ENCODE measurements at places on chromosomes 7 and 10.

- no peak for DNase-seq
Measured at GRCh38 chr10:122664501-122664900, 35.1 kb downstream of the C10orf120 start.

GRCh38 chr7:43520201-43520600, 62.7 kb upstream of the STK17A start:
- no peak for DNase-seq

DNA sequence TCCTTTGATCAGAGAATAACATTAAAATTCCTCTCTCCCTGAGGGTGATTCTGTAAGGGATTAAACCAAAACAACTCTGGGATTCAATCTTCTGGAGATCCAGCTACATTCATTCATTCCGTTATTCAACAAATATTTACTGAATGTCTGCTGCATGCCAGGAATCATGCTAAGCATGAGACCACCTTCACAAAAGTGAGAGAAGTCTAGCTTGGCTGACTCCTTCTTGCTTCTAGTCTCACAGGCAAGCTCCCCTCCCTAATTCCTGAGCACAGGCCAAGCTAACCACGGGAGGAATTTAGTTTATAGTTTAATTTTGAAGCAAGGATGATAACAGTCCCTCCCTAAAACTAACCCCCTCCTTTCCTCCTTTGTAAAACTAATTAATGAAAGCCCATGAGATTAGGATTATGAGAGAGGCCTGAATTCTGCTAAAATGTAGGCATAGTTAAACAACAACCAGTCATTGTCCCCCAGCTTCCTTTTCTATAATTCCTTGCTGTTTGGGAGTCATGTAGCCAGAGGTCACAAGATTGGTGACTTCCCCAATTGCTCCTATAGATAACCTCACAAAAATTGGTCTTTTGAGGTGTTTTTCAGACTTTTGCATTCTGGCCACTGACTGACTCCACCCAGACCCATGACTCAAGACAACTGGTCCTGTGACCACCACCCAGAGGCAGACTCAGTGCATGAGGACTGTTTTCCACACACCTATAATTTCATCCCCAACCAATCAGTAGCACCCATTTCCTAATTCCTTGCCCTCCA, 113.5 kb downstream of the ITGB8 start:
- no peak for DNase-seq

- no peak for DNase-seq
Measured at GRCh38 chr10:132897516-132898381, 44.6 kb downstream of the CFAP46 start.

GRCh38 chr7:21076574-21076973, 289.9 kb upstream of the SP8 start:
- DNase-seq: no peak

DNA sequence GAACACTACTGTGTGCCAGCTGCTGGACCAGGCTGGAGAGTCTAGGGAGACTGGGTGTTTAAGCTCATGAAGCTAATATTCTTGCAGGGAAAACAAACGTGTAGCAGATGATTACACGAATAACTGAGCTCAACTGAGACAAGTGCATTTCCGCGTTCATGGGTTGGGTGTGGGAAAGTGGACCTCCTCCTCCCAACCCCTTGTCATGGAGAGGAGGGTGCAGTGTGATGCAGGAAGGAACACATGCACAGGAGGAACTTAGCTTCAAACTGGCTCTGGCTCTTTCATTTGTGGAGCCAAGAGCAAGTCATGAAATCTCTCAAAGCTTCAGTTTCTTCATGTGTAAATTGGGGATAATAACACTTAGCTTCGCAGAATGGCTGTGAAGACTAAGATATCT, 204.3 kb downstream of the ARHGAP12 start:
- DNase-seq: no peak

DNA sequence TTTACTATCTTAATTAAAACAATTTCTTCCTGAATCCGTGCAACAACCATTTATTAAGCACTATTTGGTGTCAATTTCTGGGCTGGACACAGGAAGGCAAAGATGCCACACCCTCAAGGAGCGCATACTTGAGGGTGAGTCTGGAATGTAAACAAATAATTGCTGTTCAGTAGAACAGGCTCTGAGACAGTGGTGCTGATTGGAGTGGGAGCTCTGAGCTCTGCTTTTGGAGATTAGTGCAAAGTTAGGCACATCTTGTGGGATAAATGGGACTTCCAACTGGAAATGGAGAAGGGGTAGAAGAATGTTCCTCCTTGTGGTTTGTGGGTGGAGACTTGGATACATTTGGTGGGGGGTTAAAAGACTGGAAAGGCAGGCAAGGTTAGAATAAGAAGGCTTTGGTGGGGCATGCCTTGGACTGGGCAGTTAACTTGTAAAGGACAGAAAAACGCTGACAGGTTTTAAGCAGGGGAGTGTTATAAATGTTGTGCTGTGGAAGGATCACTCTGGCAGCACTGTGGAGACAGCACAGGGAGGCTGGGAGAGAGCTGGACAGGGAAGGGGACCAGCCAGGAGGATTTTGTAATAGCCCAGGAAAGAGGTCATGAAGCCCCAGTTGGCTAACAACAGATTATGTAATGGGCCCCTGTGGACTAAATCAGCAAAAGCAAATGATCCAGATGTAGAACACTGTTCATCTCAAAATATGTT, 80.7 kb downstream of the ZNF365 start:
- DNase-seq: no peak

DNA sequence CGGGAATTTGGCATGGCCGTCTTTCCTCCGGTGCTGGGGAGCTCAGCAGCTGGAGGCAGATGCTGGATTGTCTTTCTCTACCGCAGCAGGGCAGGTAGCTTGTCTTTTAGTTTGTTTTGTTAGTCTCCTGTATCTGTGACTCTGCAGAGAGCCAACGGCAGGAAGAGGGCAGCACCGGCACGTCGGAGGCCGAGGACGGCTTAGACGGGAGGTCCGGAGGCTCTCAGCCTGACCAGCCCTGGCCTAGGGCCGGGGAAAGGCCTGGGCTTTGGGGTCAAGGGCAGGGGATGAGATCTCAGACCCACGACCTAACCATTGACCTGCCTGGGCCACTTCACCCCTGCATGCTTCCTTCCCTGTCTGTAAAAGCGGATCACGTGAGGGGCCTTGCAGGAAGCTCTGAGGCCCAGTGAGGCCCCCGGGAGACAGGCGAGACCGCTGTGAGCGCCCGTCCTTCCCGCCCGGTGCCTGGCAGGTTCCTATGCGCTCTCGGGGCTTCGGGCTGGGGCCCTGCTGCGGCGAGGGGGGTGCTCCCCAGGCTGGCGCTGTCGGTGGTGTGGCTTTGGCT, 72.7 kb downstream of the LHPP start:
- no peak for DNase-seq

GRCh38 chr7:135414850-135415439, 95.0 kb downstream of the CNOT4 start:
- no peak for DNase-seq

DNA sequence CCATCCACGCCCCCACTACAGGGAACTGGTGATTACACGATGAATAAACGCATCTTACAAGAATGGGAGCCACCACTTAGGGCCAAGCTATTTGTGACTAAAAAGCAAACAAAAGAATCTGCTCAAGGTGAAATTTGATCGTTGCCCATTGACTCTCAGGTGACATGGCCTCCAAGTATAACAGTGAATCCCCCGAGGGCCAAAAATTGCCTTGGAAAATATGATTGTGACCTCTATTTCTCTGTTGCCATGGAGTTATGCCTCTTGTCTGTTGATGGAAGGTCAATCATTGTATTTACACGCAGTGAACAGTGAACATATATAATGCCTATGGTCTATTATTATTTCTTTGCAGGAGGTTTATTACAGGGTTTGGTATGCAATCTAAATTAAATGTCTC, 282.3 kb downstream of the KLF6 start:
- DNase-seq: no peak

DNA sequence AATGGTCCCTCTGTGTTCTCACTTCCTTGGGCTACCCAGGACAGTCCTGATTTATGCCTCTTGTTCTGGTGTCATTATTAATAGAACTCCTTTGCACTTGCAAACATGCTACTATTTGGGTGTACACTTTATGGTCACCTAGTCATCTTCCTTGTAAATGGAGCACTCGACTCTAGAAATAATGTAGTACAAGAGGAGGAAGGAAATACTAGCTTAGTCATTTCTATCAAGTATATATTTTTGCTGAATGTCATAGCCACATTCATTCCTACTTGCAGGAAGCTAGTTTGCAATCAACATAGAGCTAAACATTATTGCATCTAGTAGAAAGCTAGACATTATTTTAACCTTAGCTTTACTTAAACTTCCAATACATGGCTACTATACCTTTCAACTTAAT, 335.3 kb downstream of the MAGI2 start:
- no peak for DNase-seq

DNA sequence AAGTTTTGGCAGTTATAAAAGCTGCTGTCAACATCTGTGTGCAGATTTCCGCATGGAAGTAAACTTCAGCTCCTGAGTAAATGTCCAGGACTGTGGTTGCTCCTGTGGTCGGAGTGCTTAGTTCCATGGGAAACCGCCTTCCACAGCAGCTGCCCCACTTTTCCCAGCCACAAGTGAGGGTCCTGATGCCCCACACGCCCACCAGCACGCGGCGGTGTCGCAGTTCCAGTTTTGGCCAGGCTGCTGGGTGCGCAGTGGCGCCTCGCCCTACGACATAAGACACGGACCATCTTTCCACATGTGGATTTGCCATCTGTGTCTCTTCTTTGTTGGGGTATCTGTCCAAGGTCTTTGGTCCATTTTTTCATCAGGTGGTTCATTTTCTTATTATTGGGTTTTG, 167.1 kb downstream of the DIP2C start:
- no peak for DNase-seq

DNA sequence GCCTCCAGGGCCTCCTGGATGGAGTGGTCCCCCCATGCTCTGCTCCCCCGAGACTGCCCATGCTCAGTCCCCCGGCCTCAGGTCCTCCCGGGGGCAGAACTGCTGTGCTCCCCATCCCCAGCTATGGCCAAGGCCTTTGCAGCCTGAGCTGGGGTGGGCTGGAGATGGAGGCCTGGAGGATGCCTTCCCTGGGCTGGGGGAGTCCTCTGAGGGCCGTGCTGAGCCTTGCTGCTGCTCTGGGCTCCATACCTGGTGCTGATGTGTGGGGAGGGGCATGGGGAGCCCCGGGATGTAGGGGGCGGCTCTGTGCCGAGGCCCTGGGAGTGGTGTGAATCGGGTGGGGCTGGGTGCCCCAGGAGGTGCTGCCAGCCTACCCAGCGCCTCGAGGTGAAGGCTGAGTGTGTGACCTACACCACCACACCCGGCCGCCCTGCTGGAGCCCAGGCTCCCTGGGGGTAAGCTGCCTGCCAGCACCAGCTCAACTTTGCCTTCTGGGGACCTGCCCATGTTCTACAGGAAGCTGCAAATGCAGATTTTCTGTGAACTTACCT, 109.5 kb downstream of the UNCX start:
- no peak for DNase-seq

DNA sequence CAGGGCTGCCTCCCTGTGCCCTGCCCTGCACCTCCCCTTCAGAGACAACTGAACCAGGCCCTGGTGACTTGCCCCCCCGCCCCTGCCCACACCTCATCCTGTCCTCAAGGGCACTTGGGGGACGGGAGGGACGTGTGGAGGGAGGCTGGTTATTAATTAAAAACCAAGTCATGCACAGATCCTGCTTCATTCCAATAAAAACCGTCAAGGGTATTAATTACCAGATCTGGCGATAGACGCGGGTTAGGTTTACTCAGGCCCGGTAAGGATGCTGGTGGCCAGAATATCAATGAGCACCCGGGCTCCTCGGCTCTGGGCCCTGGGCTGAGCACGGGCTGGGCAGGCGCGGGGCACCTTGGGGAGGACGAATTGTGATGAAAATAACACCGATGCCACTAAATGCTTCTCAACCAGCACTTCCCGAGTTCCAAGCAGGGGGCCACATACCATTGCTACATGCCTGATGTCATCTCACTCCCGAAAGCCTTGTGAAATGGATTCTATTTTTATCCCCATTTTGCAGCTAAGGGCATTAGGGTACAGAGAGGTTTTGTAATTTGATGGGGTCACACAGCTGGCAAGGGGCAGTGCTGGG, 24.5 kb upstream of the GTF2IRD1 start:
- no peak for DNase-seq

DNA sequence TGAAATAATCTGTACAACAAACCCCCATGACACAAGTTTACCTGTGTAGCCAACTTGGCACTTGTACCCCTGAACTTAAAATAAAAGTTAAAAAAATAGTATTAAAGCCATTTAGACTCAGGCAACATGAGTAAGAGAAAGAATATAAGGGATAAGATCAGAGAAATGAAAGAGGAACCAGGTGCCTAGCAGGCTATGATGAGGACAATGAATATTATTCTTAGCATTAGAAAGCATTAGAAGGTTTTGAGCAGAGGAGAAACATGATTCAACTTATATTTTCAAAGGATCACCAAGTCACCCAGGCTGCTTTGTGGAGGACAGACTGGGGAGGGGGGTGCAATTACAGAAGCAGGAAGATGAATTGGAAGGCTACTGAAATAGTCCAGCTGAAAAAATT, 48.1 kb upstream of the TES start:
- DNase-seq: no peak

- DNase-seq: no peak
Measured at GRCh38 chr7:140350056-140350455, 48.3 kb downstream of the SLC37A3 start.

DNA sequence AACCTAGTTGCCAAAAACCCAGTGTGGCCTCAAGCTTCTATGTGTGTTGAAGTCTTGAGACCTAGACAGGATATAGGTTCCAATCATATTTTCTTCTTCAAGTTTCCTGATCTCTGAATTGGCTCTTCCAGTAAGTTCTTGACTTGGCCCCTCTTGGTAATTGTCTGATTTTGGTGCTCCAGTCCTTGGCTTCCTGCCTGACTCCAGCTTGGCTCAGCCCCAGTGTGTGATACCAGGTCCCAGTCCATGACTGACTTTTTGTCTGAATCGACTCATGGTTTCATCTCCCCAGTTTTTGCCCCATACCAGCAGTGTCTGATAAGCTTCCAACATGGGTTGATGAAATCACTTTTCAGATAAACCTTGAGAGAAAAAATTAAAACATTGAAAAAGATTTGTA, 72.3 kb downstream of the FAS start:
- no peak for DNase-seq

GRCh38 chr7:92880212-92881090, 44.1 kb upstream of the CDK6 start:
- no peak for DNase-seq

GRCh38 chr7:119572541-119572940, 700.4 kb upstream of the KCND2 start:
- no peak for DNase-seq

Data from activated T-cell treated with anti-CD3 and anti-CD28 coated beads for 24 hours (primary cell).